ENCODE measurements at places on chromosomes 2 and 18.

- no peak for DNase-seq
Observed at GRCh38 chr2:146806364-146807005, 1038.3 kb upstream of the ACVR2A start.

GRCh38 chr2:161124201-161124600 lies 36.0 kb upstream of the TANK start:
- no peak for DNase-seq

DNA sequence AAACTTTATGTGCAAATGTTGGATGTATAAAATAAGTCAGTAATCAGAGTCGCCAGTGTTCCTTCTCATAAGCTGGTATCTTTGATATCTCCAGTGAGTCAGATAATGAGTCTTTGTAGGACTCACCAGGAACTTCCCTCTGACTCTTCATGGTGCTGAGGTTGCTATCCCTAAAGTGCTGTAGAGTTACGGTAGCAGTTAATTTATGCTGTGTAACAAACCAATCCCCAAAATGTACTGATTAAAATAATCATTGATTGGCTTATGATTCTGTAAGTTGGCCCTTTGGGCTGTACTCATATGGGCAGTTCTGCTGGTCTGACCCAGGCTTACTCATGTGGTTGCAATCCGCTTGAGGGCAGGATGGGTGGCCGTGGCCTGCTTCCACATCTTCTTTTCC lies 43.8 kb downstream of the MAIP1 start:
- no peak for DNase-seq

DNA sequence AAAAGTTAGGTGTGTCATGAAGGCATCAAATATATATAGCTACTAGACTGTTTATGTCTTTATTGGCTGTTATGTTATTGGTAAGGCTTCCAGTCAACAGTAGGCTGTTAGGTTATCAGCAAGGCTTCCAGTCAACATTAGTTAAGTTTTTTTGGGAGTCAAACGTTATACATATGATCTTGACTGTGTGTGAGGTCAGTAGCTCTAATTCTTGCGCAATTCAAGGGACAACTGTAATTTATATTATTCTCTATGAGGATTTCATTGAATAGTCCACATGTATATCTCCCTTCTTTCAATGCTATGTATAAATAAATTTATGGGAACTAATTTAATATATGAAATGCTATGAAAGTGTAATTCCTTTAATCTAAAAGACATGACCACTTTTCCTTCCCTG lies 757.5 kb upstream of the TMEFF2 start:
- no peak for DNase-seq

DNA sequence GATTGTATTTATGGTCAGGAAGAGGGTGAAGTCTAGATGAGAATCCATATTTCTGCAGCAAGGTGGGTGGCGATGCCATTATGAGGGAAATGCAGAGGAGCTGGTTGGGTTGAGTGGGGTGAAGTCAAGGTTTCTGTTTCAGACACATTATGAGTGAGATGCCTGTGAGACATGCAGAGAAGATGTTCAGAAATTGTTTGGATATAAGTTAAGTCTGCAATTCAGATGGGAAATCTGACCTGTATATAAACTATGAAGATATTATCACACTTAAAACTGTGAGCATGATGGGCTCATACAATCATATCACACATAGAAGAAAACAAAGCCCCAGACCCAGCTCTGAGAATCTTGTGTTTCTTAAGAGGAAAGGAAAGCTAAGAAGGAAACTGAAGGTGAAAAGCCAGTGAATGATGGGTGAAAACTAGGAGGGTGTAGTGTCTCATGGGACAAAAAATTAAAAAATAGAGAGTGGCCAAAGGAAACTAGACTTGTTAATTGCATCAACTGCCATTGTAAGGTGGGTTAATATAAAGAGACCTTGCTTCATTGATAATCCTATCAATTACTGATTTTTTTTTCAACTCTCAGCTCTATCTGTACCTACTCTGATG lies 14.2 kb downstream of the GALNT5 start:
- DNase-seq: no peak

DNA sequence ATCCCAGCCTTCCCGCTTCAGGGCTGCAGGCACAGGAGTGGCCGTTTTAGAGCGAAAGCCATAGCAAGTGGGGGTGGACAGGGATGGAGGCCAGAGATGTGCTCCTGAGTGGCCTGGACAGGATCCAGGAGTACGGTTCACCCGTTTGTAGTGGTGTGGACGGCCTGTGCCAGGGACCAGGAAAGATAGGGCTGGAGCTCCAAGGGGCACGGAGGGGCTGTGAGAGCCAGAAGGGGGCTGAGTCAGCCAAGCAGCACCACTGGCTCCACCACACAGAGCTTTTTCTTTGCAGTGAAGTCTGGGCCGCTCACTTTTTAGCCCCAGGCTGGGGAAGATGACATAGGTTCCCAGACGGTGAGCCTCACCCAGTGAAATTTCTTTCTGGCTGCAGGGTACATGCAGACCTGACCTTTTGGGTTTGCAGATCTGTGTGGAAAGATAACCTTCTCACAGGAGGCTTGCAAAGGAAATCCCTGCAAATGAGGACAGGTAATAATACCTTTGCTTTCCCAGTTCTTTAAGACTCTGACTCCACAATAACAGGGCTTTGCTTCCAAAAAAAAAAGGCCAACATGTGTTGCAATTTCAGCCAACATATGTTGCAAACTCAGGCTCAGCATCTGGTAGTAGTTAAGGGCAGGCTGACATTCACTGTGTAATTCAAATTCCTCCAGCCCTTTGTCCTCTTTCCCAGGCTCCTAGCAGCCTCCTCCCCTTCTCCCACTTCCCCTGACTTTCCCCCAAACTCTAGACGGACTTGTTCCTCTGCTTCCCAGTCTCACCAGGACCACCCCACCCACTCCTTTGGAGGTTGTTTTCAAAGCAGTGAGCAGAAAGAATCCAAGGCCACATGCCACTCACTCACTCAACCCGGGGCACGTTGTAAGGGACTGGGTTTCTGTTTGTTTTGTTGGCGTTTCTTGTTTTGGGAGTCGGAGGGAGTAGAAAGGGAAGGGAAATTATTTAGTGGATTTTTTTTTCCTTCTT lies 20.3 kb upstream of the LAPTM4A start:
- DNase-seq: no peak

GRCh38 chr2:75327334-75327733 lies 128.0 kb upstream of the TACR1 start:
- no peak for DNase-seq

DNA sequence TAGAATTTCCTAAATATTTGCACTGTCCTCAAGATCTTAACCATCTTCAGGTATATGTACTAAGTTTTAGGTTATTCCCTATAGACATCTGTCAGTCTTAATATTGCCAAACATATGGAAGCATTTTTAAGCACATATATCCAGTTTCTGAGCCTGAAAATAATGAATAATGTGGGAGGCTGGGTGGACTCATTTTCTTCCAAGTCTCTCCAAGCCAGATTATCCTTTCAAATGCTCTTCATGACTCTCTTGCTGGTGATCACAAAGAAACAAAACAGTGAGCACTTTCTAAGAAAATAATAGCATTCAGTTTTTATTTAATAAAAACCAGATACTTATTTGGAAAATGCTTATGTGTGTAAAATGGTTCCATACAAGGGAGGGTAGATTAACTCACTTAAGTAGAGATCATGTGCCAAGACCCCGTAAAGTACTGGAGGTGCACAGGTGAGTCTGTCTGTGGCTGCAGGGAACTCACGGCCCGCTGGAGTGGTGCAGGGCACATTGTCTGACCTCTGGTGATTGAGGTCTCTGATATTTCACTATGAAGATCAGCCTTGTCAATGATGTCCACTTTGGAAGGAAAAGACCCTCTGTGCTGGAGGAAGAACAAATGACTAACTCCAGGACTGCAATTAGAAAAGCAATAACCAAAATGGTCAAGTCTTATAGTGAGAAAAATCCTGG lies 161.6 kb downstream of the TMEM18 start:
- DNase-seq: no peak

DNA sequence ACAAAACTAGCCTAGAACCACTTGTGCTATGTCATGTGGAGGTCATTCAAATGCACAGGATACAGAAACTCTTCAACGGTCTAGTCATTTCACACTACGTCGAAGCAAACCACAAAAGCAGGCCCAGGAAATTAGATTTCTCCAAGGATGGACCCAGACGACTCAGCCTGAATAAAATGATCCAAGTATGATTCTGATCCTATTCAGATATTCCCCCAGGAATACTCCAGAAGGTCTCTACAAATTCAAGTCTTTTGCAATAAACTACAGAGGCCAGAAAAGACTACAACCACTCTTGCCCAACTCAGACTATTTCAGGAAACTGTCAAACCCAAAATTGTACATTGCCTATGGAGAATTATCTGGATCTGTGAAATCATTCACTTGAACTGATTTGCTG lies 422.5 kb downstream of the METTL4 start:
- DNase-seq: no peak

- DNase-seq: no peak
Observed at GRCh38 chr2:138724327-138724726, 55.9 kb downstream of the NXPH2 start.

Data from stimulated activated CD8-positive, alpha-beta memory T cell treated with anti-CD3 and anti-CD28 coated beads, Interleukin-15, amount 100 ng/mL, for 24 hours (primary cell).